ENCODE measurements at places on chromosomes 7 and 10.
A peak's percentile ranks its signal among the peaks of the same experiment; 100 is the strongest.

GRCh38 chr7:42674541-42674940 is 237.3 kb downstream of the C7orf25 start:
- no peak for DNase-seq

DNA sequence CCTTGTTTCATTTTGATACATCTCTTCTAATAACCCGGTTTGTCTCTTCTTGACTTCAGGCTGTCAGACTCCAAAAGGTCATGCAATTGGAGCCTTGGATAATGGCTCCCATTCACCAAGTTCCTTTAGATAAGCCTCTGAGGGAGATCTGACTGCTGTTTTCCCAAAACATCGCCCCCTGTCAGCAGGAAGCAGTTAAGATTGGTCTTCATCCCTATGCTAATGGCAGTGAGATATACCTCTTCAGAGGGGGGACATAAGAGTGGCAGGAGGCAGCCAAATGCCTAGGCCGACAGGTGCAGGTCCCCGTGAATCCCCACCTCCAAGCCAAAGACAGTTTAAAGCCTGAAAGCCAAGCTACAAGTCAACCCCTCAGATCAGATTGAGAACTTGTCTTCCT is 144.6 kb downstream of the WDR11 start:
- DNase-seq: no peak

DNA sequence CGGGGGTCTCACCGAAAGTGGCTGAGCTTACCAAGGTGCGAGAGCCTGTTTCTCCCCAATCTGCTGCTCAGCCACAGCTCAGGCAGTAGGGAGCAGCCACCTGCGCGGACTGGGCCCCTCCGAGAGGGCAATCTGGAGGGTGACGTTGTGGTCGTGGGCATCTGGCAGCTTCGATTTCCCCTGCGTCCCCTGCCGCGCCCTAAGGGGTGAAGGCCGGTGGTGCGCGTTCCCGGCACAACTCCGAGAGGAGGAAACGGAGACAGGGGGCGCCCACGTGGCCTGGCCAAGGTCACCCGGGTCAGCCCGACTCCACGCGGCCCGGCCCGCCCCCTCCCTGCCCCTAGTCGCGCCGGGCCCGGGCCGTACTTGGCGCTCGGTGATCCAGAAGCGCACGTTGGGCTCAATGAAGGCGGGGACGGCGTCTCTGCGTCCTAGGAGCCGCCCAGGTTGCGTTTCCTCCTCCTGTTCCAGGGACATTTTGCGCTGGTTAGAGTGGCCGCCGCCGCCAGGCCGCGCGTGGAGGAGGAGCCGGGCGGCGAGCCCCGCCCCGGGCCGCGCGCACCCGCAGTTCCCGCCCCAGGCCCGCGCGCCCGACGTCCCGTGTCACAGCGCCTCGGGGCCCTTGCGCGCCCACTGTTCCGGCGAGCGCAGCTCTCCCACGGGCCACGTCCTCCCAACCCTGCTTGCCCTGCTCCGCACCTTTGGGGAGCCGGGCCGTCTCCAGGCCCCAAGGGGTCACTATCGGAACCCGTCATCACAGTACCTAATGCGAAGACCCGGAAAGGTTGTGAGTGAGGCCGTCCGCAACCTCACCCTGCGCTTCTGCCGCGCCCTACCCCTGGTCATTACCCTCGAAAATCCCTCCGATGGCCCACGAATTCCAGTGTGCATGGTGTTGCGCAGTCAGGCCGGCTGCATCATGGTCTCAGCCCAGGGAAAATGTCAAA is at the start of gene SFXN4:
Gene SFXN4 (minus strand): TSS at position 544 of the 947 bp plus-strand sequence. CDS start 67 bp downstream, at position 477.
- peak; percentile 85 for DNase-seq

DNA sequence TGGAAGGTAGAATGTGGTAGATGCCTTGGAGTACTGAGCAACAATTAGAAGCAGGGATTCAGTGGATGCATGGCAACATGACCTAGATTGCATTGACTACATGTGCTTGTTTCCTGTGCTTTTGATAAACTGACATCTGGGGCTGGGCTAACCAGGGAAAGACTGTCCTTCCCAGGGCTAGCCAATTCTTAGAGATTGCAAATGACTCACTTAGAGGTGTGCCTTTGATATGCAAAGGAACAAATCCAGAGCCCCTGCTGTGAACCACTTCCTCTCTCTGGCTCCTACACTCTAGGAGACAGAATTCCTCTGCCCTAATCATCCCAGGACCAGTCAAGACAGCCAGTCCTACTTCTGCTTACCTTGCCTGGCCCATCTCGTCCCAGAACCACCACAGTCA is 651.5 kb downstream of the LRMDA start:
- no peak for DNase-seq

- DNase-seq: no peak
Measured at GRCh38 chr10:59177836-59178235, 1.4 kb downstream of the PHYHIPL start.

- no peak for DNase-seq
Measured at GRCh38 chr7:143272871-143273270, 9.6 kb downstream of the GSTK1 start.
